ENCODE measurements at places on chromosomes 16 and 17.

- no peak for DNase-seq
These were observed 66.7 kb downstream of the NACA2 start for GRCh38 chr17:61524319-61524718.

DNA sequence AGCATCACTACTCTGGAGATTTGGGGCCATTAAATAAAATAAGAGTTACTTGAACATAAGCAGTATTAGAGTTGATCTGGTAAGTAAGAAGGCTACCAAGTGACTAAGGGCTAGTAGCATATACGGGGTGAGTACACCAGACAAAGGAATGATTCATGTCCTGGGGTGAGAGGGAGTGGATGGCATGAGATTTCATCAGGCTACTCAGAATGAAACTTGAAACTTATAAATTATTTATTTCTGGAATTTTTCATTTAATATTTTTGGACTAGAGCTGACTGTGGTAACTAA lies 2.3 kb downstream of the SLFN5 start:
- no peak for DNase-seq

- DNase-seq, result no peak
These were observed 26.9 kb upstream of the ZC3H18 start for GRCh38 chr16:88543230-88543813.

- peak; percentile 79 for DNase-seq
These were observed 14.3 kb downstream of the KPNB1 start for GRCh38 chr17:47663912-47664623.

DNA sequence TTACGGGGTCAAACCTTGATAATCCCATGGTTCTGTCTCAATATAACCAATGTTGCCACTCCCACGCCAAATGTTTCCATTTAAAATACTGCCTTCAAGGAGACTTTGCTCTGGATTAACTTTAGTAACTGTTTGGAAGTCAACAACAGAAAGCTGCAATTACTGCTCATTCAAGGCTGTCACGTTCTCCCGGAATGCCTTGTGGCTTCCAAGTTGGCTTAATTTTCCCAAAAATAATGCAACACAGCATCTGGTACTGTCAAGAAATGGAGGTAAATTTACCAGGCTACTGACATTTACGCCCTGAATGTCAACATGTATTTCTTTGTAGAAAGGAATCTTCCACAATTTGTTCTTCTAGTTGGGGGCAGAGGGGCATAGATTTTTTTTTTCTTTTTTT lies 38.2 kb downstream of the GPRC5B start:
- no peak for DNase-seq

DNA sequence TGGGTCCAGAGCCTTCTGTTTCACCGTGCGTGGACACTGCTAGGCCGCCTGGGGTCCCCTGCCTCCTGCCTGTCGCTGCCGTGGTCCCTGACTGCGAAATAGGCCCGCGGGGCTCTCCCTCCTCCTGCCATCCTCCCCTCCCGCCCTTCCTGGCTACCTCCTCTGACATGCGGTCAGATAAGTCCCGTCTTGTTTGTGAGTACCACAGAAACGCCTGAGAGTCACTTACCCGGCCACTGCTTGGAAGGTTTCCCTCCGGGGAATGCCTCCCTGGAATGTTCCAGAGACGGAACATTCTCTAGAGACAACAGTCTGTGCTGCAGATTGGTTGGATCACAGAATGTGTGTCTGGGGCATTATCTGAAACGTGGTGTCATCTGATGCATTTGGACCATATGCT lies 22.7 kb downstream of the CIBAR2 start:
- DNase-seq, result no peak

Data from hematopoietic multipotent progenitor cell treated with erythropoietin and hydrocortisone succinate and interleukin-3 and kit ligand, for 6 days (in vitro differentiated cells).